ENCODE measurements at places on chromosomes 5 and 9.

- no peak for DNase-seq
Observed at GRCh38 chr5:154059583-154059982, 20.8 kb downstream of the MFAP3 start.

DNA sequence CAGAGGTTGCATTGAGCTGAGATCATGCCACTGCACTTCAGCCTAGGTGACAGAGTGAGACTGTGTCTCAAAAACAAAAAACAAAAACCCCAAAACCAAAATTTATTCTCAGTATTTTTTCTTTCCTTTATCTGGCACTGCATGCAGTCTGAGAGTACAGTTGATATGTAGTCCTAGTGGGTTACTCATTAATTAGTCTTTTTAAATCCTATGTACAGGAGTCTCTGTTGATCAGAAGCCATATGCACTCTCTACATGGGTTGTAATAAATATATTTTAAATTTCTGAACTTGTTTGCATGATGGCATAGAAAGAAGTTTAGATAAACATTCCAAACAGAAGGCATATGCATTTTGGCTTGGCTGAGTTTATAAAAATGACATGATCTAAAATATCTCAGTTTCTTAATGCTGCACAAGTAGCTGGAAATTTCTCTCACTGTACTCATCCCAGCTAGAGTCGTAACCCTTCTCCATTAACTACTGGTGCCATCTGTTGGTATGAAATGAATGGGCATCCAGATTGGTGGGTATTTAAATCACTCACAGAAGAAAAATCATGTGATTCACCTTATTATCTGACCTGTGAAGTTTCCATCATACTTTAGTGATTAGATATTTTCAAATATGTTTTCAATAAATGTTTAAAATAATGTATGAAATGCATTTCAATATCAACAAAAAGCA lies 284.8 kb downstream of the CTNND2 start:
- no peak for DNase-seq

GRCh38 chr5:25646421-25647341 lies 1001.9 kb upstream of the CDH10 start:
- no peak for DNase-seq

DNA sequence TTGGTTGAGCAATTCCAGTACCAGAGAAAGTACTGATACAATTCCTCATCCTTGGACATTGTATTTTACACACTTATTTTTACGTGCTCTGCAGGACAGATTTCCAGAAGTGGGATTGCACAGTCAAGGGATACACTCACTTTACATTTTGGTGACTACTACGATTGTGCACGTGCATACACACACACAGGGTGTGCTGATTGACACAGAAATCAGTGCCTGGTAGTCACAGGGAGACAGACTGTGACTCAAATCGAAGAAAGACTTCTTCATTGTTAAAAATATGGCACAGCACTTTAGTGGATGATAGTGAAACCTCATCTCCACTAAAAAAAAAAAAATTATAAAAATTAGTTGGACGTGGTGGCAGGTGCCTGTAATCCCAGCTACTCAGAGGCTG lies 1.5 kb downstream of the GARIN3 start:
- DNase-seq: no peak

DNA sequence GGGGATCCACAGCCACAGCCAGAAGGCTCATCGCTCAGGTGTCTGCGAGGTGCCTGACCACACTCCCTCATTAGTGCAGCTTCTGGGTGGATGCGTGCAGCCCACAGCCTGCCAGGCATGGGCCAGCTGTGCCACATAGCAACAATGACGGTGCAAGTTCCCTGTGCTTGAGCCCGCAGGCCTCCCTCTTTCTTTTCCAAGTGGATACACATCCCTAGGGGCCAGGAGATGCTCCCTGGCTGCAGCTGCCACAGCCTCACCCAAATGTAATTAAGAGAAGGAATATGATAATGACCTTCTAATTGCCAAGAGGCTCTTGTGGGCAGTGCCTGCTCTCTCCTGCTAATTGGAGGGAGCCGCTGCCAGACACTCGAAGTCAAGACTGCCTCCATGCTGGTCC lies 116.0 kb upstream of the PPP1R26 start:
- no peak for DNase-seq

DNA sequence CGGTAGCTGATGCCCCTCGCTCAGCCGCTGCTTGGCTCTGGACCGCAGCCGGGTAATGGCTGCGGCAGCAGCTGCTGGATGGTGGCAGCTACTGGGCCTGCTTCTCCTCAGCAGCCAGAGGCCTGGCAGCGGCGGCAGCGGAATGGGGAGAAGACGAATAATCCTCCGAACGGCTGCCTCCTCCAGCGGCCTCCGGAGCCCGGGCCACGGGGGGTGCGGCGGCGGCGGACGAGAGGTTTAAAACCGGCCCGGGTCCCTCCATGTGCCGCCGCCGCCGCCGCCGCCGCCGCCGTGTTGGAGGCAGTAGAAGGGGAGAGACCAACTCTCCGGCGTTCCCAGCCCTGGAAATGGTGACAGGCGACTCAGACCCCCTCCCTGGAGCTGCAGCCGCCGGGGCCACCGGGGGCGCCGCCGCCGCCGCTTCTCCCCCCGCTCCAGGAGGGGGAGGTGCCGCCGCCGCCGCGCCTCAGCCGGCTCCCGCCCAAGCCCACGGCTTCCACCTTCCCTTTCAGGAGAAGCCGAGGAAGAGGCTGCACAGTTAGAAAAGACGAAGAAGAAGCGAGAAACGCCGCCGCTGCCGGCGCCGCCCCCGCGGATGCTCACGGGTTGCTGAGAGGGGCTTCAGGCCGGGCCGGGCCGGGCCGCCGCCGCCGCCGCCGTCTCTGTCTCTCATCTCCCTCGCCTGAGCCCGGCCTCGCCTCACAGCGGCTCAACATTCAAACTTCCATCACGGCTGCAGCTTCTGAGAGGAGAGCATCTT lies 118.4 kb upstream of the PRSS3 start:
- DNase-seq: peak; percentile 19

GRCh38 chr9:23342291-23342690 lies 483.7 kb downstream of the ELAVL2 start:
- DNase-seq: no peak

Measured in CD14-positive monocyte (primary cell).